ENCODE measurements at places on chromosomes 1 and 21. TPM values are rescaled to one million over a fixed set of nuclear protein-coding genes. Genes with fewer than 3 reads are reported as not detected.

Gene FAM72C
- 1.2 TPM for total RNA-seq

Gene PARK7
- total RNA-seq: 93.9 TPM

Gene DISP3
- total RNA-seq: not detected

Gene LYPD8
- not detected for total RNA-seq

Gene DNTTIP2
- total RNA-seq: 20.8 TPM
